ENCODE measurements at places on chromosomes 13 and 19.

- no peak for DNase-seq
Observed at GRCh38 chr13:26538363-26539317, 18.8 kb upstream of the WASF3 start.

- no peak for DNase-seq
Observed at GRCh38 chr13:51361106-51361505, 21.6 kb downstream of the SERPINE3 start.

- DNase-seq: no peak
Observed at GRCh38 chr19:37966211-37966661, 59.2 kb downstream of the SIPA1L3 start.

DNA sequence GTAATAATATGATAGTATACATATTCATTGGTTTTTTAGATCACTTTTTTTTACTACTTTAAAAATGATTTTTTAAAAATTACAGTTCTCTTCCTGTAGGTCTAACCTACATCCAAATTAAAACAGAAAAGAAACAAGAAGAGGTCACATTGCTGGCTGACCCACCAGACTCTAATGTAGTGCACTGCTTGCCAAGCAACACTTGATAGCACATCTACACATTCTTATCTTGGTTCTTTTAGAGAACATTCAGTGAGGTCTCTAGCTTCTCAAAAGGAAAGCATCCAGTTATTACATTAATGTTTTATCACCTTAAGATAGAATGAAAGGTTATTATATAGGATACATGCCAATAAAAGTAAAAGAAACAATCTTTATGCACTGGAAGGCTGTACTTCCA is 35.6 kb downstream of the NDFIP2 start:
- DNase-seq: no peak

GRCh38 chr13:80755910-80756309 is 415.0 kb upstream of the SPRY2 start:
- no peak for DNase-seq

DNA sequence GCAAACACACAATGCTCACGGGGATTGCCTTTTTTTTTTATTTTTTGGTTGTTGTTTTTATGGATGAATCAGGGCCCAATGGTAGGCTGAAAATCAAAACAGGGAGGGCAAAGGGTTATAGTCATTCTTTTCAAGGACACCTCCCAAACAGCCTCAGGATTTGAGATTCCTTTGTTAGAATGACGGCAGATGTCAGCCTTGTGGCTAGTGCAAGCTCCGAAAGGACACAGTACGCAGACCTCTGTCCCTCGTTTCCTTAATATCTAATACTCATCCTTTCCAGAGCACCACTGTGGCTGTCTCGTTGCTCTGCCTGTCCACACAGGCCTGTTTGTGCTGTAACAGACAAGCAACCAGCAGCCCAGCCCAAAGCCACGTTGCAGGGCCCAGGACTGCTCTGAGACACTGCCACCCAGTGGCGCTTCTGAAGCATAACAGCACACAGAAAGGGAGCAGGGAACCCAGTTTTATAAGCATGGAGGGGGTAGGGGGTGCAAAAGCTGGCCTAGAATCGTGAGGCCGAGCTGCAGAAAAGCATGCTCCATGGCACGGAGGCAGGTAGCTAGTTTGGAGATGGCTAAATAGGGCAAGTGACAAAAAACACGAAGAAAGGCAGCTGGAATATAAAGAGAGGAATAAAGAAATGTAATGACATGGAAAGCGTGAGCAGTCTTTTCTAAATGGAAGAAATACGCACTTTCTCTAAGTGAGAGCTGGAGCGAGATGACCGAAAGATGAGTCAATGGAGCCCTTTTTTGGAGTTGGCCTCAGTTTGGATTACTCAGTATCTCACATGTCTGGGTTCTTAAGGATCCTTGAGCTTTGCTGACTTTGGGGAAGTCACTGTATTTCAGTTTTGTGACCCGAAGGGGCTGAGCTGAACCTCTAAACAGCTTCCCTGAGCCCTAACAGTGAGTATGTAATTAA is 40.7 kb upstream of the MEDAG start:
- no peak for DNase-seq

DNA sequence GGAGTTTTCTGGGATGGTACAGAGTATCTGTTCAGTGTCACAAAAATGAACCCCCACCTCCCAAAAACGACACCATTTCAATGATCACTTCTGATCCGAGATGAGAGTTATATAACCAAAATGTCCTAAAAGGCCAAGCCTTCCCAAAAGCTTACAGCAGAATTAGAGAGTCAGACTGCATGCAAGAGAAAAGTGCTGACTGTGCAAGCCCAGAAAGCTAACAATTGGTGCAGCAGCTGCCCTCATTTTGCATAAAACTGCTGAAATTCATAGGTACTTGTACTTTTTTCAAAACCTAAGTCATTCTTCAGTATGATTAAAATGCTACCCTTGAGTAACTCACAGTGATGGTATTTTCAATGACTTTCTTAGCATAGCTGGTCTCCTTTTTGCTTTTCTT is 819.6 kb upstream of the ARGLU1 start:
- DNase-seq: no peak

GRCh38 chr19:15031675-15032074 is 17.6 kb upstream of the CASP14 start:
- DNase-seq: no peak

DNA sequence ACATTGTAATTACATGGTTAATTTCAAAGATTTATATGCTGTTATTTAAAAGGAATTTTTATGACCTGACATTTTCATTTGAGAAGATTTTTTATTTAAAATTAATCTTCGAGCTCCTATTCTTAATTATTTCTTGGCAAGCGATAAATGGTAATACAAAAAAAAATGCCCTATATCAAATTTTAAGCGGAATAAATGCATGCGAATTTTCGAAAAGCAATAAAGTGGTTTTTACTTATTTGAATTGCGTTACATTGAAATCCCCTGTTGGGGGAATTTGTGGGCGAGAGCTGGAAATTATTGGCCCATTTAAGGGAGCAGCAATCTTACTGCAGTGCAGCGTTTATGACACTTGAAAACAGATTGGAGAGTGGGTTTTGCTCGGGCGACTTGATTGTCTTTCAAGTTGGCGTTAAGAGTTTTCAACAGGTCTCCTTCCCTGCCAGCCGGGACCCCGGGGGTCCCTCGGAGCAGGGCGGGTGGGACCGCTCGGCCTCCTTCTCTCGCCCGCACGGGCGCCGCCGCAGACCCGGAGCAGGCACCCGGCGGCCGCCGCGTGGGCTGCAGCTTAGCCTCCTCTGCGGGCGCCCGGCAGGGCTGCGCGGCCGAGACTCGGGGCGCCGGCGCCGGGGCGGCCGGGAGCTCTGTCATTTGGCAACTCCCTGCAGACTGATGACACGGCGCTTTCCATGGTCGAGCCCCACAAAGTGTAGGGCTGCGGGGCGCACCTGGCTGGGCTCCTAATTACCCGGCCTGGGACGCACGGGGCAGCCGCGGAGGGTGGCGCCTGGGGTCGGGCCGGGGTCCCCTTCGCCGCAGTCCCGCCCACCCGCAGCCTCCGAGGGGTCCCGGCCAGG is 255.1 kb upstream of the SOX21 start:
- no peak for DNase-seq

DNA sequence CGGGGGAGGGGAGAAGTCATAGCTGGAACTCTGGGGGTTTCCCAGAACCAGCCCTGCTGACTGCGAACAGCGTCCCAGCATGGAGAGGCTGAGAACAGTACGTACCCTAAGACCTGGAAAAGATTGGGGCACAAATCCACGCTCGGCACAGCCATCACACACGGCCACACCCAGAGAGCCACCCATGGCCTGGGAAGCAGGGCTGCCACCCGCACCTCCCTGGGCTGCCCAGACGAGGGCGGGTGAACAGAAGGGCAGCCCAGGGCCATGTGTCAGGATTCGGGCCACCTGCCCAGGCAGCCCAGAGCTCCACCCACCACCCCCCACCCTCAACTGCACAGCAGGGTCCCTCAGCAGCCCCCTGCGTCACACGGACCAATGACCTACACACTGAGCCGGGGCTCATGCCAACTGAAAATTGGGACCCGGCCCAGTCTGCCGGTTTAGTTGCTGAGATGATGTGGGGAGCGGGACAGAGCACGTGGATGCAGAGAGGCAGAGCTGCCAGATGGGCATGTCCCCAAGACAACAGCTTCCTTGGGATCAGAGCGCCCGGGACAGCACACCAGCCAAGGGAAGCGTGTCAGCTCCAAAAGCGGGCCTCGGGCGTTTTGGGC is 8.5 kb downstream of the UBXN6 start:
- no peak for DNase-seq

GRCh38 chr13:101955764-101956163 is 446.1 kb downstream of the FGF14 start:
- no peak for DNase-seq

DNA sequence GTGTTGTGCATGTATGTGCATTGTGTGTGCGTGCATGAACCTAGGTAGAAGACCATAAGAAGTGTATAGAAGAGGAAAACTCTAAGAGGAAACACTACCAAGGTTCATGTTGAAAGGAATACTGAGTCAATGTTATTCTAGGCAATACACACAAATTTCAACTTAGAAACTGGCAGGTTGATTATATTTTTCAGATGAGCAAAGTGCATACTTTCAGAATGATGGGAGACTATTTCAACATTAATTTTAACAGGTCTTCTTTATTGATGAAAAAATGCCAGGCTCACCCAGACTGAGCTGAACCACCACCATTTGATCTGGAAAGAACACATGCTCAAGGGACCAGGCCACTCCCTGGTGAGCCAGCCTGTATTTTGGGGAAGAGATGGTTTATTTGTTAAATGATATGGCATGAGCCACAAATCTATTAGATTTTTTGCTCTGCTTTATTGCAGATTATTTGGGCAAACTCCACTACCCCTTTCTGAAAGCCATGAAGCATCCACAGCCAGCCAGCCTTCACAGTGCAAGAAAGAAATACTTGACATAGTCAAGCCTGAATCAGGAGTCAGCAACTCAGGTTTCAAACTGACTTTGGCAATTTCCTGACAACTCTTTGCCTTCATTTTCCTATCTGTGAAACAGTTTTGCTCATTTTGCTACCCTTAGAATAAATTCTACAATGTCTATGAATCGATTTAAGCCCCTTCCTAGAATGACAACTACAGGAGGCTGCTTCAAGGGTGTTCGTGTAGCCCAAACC is 368.9 kb downstream of the COG6 start:
- no peak for DNase-seq

GRCh38 chr13:109790942-109791605 is 4.7 kb upstream of the IRS2 start:
- DNase-seq: no peak

- DNase-seq: no peak
Observed at GRCh38 chr13:98181111-98181815, 4.2 kb upstream of the RNF113B start.

- DNase-seq: no peak
Observed at GRCh38 chr19:751501-752341, 809 bp downstream of the MISP start.

DNA sequence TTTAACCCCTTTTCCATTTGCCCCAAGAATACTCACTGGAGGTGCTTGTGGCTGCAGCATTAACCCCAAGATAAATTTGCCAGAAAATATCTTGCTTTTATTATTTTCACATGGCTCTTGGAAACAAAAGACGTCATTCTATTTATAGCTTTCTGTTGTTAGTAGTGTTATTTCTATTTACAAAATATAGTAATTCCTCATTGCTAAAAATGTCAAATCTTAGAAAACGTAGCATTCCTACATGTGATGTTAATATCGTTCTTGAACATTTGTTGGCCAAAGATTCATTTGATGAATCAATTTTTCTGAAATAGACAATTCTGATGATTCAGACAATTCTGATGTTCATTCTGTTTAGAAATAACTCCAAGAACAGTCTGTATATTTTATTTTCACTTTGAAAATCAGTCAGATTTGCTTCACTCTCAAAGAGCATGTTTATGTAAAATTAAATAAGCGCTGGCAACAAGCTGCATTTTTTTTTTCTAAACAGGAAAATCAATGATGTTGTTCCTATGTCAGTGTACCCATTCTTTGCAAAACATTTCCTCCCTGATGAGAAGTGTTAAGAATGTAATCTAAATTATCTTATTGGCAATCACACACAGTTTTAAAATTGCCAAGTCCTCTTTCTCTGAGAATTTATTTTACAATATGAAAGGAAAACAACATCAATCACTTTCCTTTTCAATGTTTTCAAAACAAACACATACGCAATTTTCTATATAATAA is 334.0 kb downstream of the KCTD12 start:
- DNase-seq: no peak

- DNase-seq: no peak
Observed at GRCh38 chr19:47022541-47023447, 3.2 kb downstream of the NPAS1 start.

GRCh38 chr19:7926727-7927604 is 1.0 kb upstream of the CTXN1 start:
- DNase-seq: no peak

DNA sequence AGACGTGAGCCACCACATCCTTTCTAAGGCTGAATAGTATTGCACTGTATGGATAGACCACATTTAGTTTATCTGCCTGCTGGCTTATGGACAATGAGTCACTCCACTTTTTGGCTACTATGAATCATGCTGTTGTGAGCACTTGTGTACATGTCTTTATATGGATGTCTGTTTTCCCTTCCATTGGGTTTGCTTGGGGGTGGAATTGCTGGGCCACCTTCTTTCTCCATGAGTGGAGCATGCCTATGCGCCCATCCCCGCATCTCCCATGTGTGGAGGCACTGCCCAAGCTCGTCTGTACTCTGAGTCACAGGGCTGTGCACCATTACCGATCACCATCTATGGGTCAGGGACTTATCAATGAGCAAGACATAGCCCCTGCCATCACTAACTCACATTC is 127.2 kb upstream of the GJB6 start:
- no peak for DNase-seq

GRCh38 chr19:44879309-44880065 is 11.6 kb upstream of the TOMM40 start:
- DNase-seq: no peak

DNA sequence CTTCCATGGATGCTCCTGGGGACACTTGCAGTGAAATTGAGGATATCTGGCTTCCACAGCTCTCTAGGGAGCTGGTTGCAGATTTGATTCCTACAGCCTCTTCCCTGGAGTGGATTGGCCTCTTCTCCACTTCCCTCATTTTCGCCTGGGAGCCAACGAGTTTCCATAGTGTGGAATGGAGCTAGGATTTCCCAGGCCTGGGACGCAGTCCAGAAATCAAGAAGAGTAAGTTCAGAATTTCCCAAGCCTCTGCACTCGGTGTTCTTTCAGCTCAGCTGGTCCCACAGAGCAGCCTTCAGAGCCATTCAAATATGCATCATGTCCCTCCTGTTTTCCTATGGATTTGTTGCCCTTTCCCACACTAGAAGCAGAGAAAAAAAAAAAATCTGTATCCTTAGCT is 68.2 kb downstream of the RAP2A start:
- no peak for DNase-seq

Measured in T-helper 17 cell (primary cell).